ENCODE measurements at places on chromosomes 3 and 15.

- DNase-seq = no peak
Observed at GRCh38 chr3:53252096-53252946, 3.5 kb downstream of the TKT start.

- DNase-seq = no peak
Observed at GRCh38 chr15:69742361-69742760, 289.7 kb downstream of the RPLP1 start.

DNA sequence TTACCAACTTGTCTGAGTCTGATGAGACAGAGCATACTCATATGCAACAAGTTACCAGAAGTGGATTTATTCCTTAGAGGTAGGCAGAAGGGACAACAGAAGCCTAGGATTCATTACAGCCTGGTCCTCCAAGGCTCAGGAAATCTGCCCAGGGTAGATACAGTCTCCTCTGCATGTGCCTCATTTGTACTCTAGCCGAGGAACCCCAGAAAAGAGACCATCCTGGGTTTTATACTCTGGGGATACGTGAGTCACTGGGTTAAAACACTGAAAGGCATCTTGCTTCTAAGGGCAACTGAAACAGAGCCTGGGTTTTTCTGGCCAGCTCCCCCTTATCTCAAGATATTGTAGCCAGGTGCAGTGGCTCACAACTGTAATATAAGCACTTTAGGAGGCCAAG is 45.6 kb downstream of the TLNRD1 start:
- no peak for DNase-seq

- DNase-seq = no peak
Observed at GRCh38 chr15:55673287-55673686, 69.7 kb downstream of the PRTG start.

GRCh38 chr3:187685948-187686347 is 15.8 kb upstream of the SST start:
- DNase-seq = no peak

DNA sequence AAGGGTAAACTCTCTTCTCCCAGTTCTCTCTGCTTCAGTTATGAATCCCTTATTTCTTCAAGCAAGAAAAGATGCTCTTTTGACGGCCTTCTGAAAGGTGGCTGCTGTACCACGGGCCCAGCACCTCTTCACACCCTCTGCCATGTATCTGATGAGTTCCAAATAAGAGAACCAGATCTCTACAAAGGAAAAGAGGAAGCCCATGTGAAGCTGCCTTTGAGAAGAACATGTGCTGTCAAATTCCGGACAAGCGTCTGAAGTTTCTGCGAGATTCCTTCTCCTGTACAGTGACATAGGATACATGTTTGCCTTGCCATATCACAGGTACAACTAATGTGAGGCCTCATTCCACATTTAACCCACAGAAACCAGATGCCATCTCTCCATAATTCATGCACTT is 59.2 kb downstream of the SH3BP5 start:
- no peak for DNase-seq

DNA sequence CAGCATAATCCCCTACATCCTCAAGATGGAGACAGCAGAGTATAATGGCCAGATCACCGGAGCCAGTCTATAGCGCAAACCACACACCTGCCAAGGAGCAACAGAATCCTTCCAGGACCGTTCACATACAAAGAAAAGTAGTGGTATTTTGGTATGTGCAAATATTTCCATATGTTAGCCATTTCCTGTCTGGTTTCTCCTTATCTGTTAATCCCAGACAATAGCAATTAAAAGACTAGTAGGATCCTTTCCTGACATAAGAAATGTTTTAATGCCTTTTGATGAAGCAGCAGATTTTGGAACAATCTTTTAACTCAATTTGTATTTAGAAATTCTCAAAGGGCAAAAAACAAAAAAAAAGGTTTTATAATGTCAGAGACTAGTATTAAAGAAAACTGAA is 22.2 kb downstream of the MRPS25 start:
- DNase-seq = no peak

DNA sequence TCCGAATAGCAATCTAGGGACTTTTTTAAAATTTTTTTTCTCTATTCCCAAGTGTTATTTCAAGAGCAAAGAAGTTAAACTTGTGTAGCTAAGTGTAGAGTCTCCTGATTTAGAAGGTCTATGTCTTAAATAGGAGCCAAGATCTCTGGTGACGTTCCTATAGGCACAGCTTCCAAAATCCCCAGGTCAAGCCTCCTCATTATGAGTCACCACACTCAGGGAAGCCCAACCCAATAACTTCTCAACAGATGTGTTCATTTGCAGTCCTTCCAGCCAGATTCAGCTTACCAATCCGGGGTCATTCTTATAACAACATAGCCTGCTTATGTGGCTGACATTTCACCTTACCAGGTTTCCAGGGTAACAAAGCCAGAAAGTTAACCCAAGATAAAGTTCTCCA is 270.3 kb downstream of the IL5RA start:
- DNase-seq = no peak

DNA sequence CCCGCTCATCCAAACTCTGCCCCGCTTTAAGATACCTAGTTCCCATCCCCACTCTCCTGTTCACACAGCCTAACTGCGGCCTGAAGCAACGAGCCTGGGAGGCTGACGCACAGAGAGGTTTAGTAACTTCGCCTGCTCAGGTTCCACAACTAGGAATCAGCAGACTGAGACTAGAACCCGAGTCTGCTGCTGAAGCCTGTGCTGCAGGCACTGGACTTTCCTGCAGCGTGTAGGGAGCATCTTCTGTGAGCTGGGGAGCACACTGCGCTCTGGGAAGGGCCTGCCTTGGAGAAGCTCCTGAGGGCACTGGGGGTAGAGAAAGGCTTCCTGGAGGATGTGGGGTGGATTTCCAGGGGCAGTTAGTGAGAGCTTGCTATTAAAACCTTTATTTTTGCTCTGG is 4.8 kb upstream of the MAP6D1 start:
- no peak for DNase-seq

GRCh38 chr15:66613743-66614142 is 47.9 kb upstream of the LCTL start:
- DNase-seq = no peak

DNA sequence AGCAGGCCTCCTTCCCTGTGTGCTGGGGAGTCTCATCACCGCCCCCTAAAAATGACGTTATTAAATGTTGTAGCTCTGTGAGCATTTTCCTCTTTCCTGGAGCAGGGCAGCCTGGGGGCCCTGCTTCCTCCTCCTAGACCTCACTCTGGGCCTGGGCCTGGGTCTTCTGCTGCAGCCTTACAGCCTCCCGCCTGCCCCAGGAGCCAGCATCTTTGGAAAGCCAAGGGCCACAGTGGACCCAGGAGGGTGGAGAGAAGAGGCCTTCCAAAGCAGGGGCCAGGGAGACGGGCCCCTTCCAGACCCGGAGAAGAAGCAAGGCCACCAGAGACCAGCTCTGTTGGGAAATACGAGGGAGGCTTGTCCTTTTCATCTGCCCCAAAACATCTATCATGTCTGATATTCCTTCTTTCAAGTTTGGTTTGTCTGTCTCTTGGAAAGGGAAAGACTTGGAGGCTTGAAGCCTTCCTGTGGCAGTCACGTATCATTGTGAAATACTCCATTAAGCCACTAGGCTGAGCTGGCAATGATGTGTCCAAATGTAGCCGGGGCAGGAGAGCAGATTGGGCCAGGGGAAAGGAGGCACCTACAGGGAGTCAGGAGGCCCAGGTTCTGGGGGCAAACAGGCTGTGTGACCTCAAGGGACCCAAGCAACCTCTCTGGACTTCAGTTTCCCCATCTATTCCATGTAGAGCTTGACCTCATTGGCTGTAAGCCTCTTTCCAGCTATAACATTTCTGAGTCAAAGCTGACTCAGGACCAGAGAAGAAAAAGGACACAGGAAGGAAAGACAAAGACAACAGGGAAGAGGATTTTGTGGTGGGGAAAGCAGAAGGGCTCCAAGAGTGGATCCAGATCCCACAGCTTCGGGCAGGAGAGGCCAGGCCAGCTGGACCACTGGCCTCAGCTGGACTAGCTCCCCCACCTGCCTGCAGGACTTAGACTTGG is 31.1 kb downstream of the CYP11A1 start:
- no peak for DNase-seq

GRCh38 chr3:59235634-59236012 is 185.8 kb upstream of the CFAP20DC start:
- no peak for DNase-seq

DNA sequence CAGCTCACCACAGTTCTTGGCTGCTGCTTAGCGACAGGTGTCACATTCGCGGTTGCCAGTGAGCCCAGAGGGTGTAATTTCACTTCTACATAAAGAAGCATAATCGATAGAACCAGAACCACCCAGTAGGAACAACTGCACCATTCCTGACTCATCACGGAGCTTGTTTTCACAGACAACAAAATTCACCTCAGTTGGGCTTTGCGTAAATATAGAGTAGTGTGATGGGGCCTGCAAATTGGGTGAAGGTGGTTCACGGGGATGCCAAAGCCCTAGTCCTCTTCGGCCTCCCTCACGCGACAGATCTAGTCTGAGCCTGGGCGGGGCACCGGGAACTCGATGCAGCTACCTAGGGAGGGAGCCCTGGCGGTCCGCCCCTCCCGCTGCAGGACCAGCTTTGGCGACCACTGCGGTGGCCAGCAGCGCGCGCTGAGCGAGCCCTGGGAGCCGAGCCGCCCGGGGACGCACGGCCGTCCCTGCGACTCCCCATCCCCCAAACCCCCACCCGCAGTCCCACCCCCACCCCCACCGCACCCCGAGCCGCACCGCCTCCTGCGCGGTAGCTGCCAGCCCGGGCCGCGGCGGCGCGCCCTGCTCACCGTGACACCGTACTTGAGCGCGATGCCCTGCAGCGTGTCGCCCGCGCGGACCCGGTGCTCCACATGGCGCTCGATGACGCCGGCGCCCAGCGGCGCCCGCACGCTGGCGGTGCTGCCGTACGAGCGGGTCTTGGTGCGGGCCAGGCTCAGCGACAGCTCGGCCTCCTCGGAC is 519 bp downstream of the LYSMD2 start:
- peak; percentile 73 for DNase-seq

DNA sequence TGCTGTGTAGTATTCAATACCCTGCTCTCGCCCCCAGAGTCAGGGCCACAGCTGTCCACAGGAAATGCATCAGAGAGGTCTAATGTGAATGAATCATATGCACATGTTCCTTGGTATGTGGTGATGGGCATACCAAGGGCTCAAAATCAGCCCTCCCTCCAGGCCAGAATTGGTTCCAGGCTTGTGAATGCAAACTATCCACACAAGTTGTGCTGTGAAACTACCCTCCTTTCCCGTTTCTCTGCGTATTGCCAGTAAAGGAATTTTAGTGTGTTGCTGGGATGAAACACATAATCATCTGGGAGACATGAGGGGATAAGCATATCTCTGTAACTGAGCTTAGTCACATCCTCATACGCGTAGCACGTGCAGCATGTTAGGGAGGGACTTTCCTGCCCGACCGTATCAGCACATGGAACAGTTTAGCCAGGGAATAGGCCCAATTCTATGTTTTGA is 9.2 kb upstream of the MME start:
- no peak for DNase-seq

DNA sequence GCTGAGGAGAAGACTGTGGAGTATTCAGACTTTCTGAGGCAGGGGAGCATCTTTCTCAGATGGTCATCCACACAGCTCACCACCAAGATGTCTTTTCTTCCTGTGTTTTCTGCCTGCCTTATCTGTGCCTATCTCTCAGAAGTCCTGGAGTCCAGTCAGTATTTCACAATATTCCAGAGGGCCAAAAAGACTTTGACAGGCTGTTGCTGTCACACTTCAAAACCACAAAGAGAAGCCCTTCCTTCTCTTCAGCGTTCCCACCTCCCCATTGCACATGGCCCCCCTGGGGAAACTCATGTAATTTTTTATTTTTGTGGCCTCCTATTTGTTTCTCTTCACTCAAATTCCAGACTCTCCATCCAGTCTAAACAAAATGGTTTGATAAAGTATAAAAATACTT is 585.2 kb downstream of the EPHA3 start:
- DNase-seq = no peak

- no peak for DNase-seq
Observed at GRCh38 chr3:51621091-51621892, 49.8 kb upstream of the TEX264 start.

- no peak for DNase-seq
Observed at GRCh38 chr3:72675243-72675642, 173.0 kb downstream of the SHQ1 start.

GRCh38 chr3:30918761-30919160 is 24.3 kb upstream of the GADL1 start:
- DNase-seq = no peak

DNA sequence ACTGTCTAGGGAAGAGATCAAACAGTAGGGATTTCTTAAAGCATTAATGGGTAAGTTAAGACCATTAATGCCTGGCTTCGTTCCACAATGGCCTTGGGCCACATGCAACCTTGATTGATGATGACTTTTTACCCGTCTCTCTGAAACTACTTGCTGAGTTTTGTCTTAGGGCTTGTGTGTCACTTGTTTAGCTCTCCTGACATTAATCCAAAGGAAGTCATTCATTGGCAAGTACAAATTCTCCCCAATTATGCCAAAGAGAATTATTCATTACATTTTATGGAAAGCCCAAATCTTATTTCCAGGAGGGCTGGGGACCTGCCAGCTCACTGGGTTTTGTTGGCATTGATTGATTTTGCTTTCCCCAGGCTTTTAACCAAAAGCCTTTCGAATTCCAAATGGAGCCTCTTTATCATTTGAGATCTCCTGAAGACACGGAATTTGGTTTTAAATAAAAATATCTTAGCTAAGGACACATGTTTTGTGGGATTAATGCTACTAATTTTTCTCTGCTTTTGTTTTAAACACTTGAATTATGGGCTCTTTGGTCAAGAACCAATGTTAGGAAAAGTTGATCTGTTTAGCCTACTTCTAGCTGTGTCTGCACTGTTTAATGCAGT is 40.7 kb downstream of the SERPINI1 start:
- DNase-seq = no peak

All from NCI-H146 (cell line).